ENCODE measurements at places on chromosomes 2 and 18.

DNA sequence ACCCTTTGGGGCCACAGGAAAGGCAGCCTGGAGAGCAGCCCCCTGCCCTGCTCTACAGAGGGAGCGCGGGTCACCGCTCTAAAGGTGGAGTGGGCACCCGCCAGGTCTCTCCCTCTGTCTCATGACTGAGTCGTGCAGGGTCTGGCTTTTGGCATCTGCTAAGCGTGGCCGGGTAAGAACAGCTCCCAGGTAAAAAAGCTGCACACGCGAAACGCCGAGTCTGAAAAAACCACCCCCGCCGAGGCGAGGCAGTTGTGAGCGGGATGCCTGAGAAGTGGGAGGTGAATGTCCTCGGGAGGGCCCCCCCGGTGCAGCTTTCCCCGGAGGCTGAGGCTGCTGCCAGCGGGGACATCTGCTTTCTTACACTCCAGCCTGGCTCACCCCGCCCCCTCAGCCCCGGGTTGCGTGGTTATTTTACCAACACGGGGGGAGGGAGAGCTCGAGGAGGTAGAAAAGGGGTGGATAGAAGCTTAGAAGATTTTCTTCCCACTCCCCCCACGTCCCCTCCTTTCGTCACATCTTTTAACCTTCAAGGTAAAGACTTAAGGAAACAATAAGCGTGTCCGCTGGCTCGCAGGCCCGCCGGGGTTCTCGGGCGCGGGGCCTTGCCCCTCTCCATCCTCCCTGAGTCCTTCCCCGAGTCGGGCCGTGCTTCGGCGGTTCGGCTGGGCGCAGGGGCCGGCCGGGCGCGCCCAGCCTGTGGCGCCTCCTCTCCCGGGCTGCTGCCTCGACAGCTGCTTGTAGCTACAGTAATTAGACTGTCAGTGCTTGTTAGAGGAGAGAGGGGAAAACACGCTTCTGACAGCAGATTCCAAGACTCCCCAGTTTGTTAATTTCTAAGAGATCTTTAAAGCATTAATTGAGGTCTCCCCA lies 70.6 kb upstream of the PSMD14 start:
- no peak for DNase-seq

GRCh38 chr2:130019402-130019801 lies 39.9 kb downstream of the RAB6C start:
- DNase-seq, result no peak

- DNase-seq, result no peak
These were observed 80.1 kb downstream of the FHOD3 start for GRCh38 chr18:36377626-36378025.

GRCh38 chr2:113705982-113706523 lies 50.4 kb downstream of the SLC35F5 start:
- DNase-seq, result no peak

DNA sequence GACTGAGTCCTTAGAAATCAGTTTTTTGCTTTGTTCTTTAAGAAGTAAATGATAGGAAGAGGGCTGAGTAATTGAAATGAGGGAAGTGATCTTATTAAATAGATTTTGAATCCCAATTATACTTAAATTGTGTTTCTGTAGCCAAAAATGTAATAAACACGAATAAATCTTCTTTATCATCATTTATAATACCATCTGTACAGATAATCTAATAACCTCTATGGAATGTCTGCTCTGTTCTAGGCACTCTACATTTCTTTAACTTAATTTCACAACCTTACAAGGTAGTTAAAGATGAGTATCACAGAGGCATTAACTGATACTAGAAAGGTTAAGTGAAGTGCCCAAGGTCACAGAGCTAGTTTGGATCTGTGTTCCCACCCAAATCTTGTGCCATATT lies 14.3 kb upstream of the SCN2A start:
- DNase-seq, result no peak

GRCh38 chr2:73920577-73921545 lies 5.8 kb upstream of the DGUOK start:
- DNase-seq, result no peak

- no peak for DNase-seq
These were observed 31.5 kb upstream of the TMBIM1 start for GRCh38 chr2:218323526-218324472.

Data from GM19239 (cell line).